ENCODE measurements at places on chromosomes 13 and 19. TPM values are rescaled to one million over a fixed set of nuclear protein-coding genes. Genes with fewer than 3 reads are reported as not detected.

- H3K27ac ChIP-seq: no peak overlapping the region
- no peak for DNase-seq
- H3K4me3 ChIP-seq: no peak overlapping the region
- H3K4me1 ChIP-seq: no peaks in the 10 kb centered on the region
Observed at GRCh38 chr13:26816881-26817280, 56.3 kb upstream of the GPR12 start.

The CYP2F1 gene
- not detected for total RNA-seq

The NOTCH3 gene
- total RNA-seq: 17.1 TPM

The FGF14 gene
- 0.43 TPM for total RNA-seq

GRCh38 chr19:10315335-10316214, at the start of gene FDX2:
TSS of gene FDX2 (minus strand) at chr19:10316015. CDS start at chr19:10315996, 19 bp downstream.
- DNase-seq: peak; percentile 92
- no peak within 1 kb of the TSS for H3K27ac ChIP-seq
- H3K36me3 ChIP-seq: no peaks in the 10 kb centered on the region

The TRPC4 gene
- total RNA-seq: 17.7 TPM

The HCST gene
- total RNA-seq: not detected

GRCh38 chr13:70162141-70162540, 53.9 kb upstream of the KLHL1 start:
- H3K27ac ChIP-seq: no peak overlapping the region
- DNase-seq: peak; percentile 30
- H3K27me3 ChIP-seq: no peaks in the 10 kb centered on the region
- H3K4me1 ChIP-seq: peaks cover 3% of the 10 kb centered on the region
- H3K36me3 ChIP-seq: no peaks in the 10 kb centered on the region
- H3K4me3 ChIP-seq: no peak overlapping the region

The C19orf67 gene
- not detected for total RNA-seq

The SOX21 gene
- 94.7 TPM for total RNA-seq

The SYNGR4 gene
- not detected for total RNA-seq

DNA sequence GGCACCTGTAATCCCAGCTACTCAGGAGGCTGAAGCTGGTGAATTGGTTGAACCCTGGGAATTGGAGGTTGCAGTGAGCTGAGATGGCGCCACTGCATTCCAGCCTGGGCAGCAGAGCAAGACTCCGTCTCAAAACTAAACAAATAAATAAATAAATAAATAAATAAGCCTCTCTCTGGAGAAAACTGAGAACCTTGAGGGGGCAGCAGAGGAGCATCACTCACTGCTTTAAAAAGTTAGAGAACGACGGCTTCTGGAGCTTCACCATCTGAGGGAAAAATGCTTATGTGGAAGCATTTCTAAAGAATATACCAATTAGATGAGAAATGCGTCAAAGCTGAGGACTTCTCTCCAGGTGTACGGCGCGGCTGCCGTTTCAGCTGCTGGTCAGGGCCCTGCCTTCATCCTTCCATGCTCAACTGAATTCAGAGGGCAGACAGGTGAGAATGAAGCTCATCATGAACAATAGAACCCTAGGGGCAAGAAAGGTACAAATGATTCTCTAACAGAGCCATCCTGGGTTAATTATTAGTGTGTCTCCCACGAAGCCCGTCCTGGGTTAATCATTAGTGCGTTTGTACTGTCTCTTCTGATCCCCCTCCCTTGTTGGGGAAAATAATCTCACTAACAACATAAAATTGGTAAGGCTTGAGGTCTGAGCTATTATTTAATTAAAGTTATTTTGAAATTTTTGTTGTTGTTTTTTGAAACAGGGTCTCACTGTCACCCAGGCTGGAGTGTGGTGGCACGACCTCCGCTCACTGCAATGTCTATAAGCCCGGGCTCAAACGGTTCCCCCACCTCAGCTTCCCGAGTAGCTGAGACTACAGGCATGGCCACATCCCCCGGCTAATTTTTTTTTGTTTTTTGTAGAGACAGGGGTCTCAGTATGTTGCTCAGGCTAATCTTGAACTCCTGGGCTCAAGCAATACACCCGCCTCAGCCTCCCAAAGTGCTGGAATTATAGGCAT, 80.1 kb downstream of the IPO5 start:
- peaks cover 12% of the 10 kb centered on the region for H3K4me1 ChIP-seq
- no peaks in the 10 kb centered on the region for H3K27me3 ChIP-seq
- H3K27ac ChIP-seq: no peak overlapping the region
- peak; percentile 42 for DNase-seq

The SPART gene
- 48.1 TPM for total RNA-seq

GRCh38 chr13:86714495-86714894, 915.3 kb upstream of the SLITRK6 start:
- no peaks in the 10 kb centered on the region for H3K27me3 ChIP-seq
- no peak for DNase-seq
- H3K36me3 ChIP-seq: no peaks in the 10 kb centered on the region
- no peaks in the 10 kb centered on the region for H3K4me1 ChIP-seq
- H3K27ac ChIP-seq: no peak overlapping the region

DNA sequence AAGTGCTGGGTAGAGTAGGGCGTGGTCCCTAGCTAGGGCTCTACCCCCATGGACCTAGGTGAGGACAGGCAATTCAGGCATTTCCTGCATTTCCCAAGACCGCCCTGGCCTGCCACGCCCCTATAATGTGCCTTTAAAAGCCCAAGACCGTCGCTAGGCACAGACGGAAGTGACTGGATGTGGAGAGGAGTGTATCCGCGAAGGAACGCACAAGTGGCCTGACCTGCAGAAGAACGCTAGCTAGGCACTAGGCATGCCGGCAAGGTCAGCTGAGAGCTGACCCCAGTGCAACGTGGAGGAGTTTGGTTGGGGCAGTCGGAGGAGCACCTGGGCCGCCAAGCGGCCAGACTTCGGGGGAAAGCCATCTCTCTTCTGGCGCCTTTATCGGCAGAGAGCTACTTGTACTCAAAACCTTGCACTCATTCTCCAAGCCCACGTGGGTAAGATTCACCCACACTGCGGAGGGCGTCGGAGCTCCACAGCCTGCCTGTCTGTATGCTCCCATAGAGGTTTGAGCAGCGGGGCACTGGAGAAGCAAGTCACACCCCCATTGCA, 370.0 kb downstream of the FGF9 start:
- H3K4me3 ChIP-seq: peak overlapping the region; percentile 28
- H3K27ac ChIP-seq: no peak overlapping the region
- no peaks in the 10 kb centered on the region for H3K27me3 ChIP-seq
- DNase-seq: peak; percentile 25

DNA sequence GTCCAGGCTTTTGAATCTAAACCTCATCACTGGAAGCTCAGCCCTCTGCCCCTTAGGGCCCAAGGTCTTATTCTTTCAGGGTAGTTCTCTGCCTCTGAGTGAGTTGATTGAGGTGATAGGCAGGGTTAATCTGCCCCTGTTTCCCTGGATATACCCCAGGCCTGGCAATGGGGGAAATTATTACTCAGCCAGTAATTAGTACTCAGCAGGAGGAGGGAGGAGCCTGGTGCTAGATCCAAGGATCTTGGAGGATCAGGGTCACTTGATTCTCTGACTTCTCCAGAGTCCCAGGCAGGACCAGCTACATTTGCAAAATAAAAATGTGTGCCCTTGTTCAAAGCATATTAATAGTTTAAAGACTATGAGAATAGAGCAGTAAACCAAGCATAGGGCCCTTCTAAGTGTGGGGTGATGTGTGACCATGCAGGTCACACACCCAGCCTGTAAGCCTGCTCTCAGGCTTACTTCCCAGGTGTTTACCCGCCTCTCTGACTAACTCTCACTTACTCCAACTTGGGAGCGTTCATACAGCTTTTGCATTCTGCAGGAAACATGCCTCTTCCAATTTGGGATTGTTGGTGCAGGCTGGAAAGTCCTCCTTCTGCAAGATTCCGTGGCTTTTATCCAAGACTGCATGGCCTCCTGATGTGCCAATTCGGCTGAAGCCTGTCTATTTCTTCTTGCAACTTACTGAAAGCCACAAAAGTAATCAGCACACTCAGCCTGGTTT, 7.9 kb upstream of the STK24 start:
- no peaks in the 10 kb centered on the region for H3K4me1 ChIP-seq
- no peak overlapping the region for H3K27ac ChIP-seq
- DNase-seq: no peak

The IL27RA gene
- 1.2 TPM for total RNA-seq

The PRR36 gene
- 0.07 TPM for total RNA-seq

The INAFM1 gene
- total RNA-seq: 3.7 TPM

- no peaks in the 10 kb centered on the region for H3K36me3 ChIP-seq
- H3K27me3 ChIP-seq: no peaks in the 10 kb centered on the region
- no peak overlapping the region for H3K27ac ChIP-seq
- no peak overlapping the region for H3K4me3 ChIP-seq
- no peak for DNase-seq
- no peaks in the 10 kb centered on the region for H3K4me1 ChIP-seq
Observed at GRCh38 chr19:17127671-17128070, 52.1 kb downstream of the MYO9B start.

The MATK gene
- total RNA-seq: 2.8 TPM

The IRGC gene
- not detected for total RNA-seq

The FCHO1 gene
- 15.5 TPM for total RNA-seq

DNA sequence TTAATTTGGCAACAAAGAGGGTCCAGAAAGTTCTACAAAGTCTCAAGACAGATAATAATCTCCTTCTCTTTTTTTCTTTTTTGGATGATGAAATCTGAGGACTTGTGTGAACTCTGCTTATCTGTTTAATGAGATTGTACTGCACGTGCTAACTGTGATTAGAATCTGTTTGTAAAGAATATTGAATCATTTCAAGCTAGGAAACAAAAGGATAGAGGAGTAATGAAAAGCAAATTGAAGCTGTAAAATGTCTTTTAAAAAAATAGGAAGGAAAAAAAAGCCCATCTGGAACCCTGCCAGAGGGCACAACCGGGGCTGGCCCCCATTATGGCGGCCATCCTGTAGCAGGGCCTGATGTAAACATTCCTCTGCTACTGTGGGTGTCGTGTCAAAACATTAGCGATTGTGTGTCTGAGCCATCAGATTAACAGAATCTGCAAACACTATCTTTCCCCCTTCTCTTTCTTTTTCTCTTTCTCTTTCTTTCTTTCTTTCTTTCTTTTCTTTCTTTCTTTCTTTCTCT, 83.0 kb downstream of the FLT1 start:
- H3K27me3 ChIP-seq: no peaks in the 10 kb centered on the region
- H3K4me1 ChIP-seq: peaks cover 8% of the 10 kb centered on the region
- no peak for DNase-seq
- no peak overlapping the region for H3K27ac ChIP-seq
- no peak overlapping the region for H3K4me3 ChIP-seq

DNA sequence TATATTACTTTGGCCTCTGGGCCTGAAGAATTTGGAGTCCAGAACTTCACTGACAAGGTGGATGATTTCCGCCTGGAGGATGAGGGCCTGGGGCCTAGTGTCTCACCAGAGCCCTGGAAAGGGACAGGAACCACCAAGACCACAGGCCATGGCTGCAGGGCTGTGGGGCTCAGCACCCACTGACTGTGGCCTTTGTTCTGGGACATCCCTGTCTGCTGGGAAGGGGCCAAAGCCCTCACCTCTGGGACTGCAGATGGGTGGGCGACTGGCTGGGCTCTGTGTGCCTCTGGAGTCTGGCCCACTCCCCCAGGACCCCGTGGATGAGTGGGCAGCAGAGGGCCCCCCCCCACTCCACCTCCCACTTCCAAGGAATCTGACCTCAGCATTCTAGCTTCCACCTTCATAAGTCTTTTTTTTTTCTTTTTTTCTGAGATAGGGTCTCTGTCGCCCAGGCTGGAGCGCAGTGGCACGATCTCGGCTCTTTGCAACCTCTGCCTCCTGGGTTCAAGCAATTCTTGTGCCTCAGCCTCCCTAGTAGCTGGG, 20.3 kb downstream of the CHST8 start:
- no peak overlapping the region for H3K4me3 ChIP-seq
- DNase-seq: no peak
- no peaks in the 10 kb centered on the region for H3K27me3 ChIP-seq
- no peaks in the 10 kb centered on the region for H3K4me1 ChIP-seq
- H3K27ac ChIP-seq: no peak overlapping the region

- no peak for DNase-seq
- H3K27ac ChIP-seq: no peak overlapping the region
- H3K4me1 ChIP-seq: peaks cover 7% of the 10 kb centered on the region
- H3K4me3 ChIP-seq: peak overlapping the region; percentile 50
Observed at GRCh38 chr19:17841371-17841809, 6.4 kb downstream of the JAK3 start.

GRCh38 chr19:20151617-20152145, 15.3 kb upstream of the ZNF486 start:
- DNase-seq: peak; percentile 69
- peaks cover 21% of the 10 kb centered on the region for H3K4me1 ChIP-seq
- no peaks in the 10 kb centered on the region for H3K36me3 ChIP-seq
- H3K4me3 ChIP-seq: peak overlapping the region; percentile 3
- H3K27ac ChIP-seq: peak overlapping the region; percentile 91

- H3K27ac ChIP-seq: no peak overlapping the region
- DNase-seq: no peak
- H3K4me1 ChIP-seq: no peaks in the 10 kb centered on the region
- no peaks in the 10 kb centered on the region for H3K27me3 ChIP-seq
- no peaks in the 10 kb centered on the region for H3K36me3 ChIP-seq
Observed at GRCh38 chr13:65508745-65509144, 1721.4 kb downstream of the PCDH9 start.

The TNNI3 gene
- 22.2 TPM for total RNA-seq

- no peak overlapping the region for H3K27ac ChIP-seq
- peak; percentile 19 for DNase-seq
- no peaks in the 10 kb centered on the region for H3K27me3 ChIP-seq
- peak overlapping the region; percentile 72 for H3K4me3 ChIP-seq
Observed at GRCh38 chr13:19634256-19634740, 839 bp downstream of the MPHOSPH8 start.

The ZNF575 gene
- not detected for total RNA-seq

DNA sequence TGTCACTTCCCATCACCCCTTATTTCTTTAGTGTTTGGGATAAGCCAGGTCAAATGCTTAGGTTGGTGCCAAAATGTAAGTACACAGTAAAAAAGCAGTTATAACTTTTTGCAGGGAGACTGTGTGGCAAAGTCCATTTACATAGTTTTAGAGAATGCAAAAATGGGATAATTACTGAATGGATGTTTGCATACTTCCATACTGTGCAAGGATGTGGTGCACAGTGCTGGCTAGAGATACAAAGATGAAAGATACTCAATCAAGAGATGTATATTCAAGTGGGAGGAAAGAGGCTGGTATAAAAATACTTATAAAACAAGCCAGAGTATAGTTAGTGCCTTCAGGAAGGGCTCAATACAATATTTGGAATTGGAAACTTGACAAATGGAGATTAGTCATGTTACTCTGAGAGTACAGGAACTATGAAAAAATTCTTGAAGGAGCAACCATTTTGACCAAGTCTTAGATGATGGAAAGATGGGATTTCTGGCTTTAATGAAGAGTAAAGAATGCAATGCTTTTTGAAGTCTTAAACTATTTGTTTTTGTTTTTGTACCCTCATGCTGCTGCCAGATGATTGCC, 8.0 kb downstream of the PDS5B start:
- H3K4me3 ChIP-seq: no peak overlapping the region
- no peak for DNase-seq
- H3K4me1 ChIP-seq: peaks cover 14% of the 10 kb centered on the region
- no peaks in the 10 kb centered on the region for H3K36me3 ChIP-seq

The MIA gene
- not detected for total RNA-seq

The FAM187B gene
- not detected for total RNA-seq

The IGFLR1 gene
- 5.0 TPM for total RNA-seq

- no peak overlapping the region for H3K4me3 ChIP-seq
- no peak for DNase-seq
- no peaks in the 10 kb centered on the region for H3K36me3 ChIP-seq
- H3K27ac ChIP-seq: no peak overlapping the region
Observed at GRCh38 chr13:98651744-98652143, 74.8 kb upstream of the STK24 start.

All from neural progenitor cell (in vitro differentiated cells).